ENCODE measurements at places on chromosomes 2 and 18. TPM values are rescaled to one million over a fixed set of nuclear protein-coding genes. Genes with fewer than 3 reads are reported as not detected.

- DNase-seq = no peak
These were observed 83.0 kb upstream of the HS6ST1 start for GRCh38 chr2:128401680-128402079.

- DNase-seq = no peak
These were observed 281.1 kb downstream of the ZNF516 start for GRCh38 chr18:76213991-76214390.

DNA sequence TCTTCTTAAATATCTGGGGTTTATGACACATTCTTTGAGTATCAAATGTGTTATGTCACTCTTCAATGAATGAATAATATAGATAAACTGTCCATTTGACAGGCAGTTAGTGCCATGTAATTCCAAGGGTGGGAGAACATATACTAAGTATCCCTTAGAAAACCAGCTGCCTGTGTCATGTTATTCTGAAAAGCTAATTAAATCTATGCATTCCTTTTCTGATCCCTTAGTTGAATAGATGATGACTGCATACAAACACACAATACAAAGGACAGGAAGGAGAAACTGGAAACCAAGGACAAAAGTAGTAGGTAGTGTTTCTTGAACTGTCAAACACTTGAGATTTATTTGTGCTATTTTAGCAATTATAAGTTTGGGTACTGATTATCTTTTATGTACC is 8.3 kb downstream of the ARHGAP28 start:
- no peak for DNase-seq

DNA sequence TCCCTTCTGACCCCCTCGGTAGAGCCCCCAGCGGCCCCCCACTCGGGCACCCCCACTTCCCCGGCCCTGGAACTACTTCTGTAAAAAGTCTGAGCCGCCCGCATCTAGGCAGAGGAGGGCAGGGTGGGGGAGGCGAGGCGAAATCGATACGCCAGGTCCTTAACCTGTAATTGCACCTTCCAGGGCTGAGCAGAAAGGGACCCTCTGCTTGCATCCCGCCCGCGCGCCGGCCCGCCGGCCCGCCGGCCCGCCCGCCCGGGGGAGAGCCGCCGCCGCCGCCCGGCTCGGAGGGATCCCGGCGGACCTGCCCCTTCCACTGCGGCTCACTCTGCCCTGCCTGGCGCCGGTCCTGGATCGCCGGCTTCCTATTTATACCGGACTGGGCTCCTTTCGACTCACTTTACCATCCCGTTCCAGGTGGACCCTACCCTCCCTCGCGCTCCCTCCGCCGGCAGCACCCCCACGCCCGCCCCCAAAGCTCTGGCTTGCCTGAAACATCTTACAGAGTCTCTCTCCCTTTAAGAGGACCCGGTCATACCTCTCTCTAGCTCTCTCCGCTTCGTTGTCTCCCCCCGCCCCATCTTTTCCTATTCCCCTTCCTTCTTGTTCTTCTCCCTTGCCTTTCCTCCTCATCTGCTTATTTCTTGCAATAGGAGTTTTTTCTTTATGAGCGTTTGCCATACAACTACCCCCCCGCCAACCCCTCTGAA is 797 bp downstream of the KLHL14 start:
- DNase-seq = no peak

GRCh38 chr2:85137156-85137555 is 4.0 kb downstream of the TCF7L1 start:
- DNase-seq = no peak

- no peak for DNase-seq
These were observed 172.0 kb upstream of the SIX3 start for GRCh38 chr2:44769349-44770011.

DNA sequence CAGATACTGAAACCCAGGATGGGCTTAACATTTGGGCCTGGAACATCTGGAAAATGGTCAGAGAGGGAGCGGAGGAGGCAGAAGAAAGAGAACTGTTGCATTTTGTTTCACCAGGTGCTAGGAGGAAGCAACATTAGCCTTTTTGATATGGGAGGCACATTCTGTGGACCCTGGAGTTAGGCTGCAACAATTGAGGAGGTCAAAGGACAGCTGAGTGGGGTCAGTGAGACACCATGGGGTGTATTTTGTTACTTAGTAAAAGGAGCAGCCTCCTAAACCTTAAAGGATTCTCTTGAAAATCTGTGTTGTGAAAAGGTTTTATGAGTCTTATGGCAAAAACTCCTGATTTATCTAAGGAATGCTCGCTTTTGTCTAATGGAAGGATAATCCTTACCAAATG is 124.9 kb downstream of the GREB1L start:
- no peak for DNase-seq

DNA sequence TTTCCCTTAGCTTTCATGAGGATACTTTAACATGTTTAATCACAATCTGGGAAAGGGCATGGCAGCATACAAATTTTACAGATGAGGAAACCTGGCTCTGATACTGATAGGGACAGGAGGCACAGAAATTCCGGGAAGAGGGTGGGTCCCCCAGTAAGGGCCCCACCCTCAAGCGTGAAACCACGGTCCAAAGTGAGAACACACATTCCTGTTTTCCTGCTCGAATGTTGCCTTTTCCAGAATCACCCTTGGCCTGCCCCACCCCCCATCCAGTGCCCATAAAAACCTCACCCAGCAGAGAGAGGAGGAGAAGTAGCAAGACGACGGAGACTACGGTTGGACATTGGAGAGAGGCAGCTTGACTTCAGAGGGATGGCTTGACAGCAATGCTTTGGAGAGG is 98.2 kb downstream of the HIBCH start:
- DNase-seq = no peak

- no peak for DNase-seq
These were observed 27.9 kb downstream of the TGFBRAP1 start for GRCh38 chr2:105301646-105302045.

GRCh38 chr18:21341141-21341540 is 99.1 kb downstream of the GREB1L start:
- DNase-seq = no peak

DNA sequence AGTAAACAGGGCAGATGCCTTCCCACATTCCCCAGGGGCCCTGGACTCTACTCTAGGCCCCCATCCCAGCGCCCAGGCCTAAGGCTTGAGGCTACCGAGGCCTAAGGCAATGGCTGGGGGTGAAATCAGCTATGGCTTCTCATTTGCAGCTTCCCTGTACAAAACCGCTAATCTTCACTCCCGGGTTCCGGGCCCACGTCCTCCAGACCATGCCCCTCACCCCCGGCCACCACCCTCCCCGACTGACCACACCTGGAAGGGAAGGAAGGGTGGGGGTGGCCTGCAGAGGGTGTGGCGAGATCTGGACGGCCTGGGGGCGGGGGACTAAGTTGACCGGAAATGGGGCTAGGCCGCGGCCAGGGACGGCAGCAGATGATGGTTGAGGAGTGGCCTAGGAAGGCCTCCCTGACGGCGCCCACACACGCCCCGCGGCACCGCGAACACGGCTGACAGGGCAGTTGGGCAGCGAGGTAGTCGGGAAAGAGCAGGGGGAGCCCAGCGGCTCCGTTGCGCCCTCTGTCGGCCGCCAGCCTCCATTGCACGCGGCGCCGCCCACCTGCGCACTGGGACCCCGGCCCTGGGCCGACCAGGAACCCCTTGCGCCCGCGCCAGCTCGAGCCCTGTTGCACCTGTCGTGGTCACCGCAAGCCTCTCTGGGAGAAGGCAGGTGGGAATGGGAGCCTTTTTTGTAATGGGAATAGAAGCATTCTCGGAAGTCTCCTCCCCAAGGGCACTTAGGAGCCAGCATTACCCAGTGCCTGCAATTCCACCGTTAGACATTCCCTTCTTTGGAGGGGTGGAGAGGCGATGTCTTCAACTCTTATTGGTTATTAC is 117.1 kb upstream of the STPG4 start:
- DNase-seq = no peak

DNA sequence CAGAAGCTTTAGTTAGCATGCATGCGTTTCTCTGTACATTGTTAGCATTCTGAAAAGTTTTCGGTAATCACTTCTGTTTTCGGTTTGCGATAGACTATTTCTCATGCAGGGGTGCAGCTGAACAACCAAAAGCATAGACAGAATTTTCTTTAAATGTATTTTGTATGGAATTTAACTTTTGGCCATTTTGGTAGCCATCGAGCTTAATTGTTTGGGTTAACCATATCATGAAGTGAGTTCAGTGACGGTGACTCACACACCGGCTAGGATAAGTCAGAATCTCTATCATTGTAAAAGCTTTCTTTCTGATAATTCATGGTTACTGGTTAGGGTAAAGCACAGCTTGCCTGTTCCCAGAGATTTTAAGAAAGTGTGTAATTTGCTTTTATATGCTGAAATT is 107.2 kb downstream of the CD226 start:
- no peak for DNase-seq

DNA sequence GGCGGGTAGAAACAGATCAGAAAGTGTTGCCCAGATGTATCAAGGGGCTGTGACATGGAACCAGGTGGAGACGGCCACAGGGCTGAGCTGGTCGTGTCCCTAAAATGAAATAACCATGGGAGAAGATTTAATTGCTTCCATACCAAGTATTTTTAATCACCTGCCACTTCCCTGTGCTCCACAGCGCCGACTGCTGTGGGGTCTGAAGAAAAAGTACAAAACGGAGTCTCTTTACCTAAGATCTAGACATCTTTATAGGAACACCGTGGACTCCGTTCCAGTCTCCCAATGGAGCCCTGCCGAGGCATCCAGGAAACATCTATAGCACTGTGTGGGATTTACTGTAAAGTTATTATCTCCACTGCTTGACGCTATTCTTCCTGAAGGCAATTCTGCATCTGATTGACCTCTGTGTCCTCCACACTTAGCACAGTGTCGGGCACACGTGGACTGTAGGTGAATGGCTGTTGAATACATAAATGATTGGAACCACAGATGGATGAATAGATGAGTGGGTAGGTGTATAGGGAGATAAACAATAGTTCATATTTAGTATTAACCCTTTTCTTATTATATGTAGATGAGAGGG is 21.6 kb upstream of the GYPC start:
- DNase-seq = no peak

The MC5R gene
- total RNA-seq = not detected

DNA sequence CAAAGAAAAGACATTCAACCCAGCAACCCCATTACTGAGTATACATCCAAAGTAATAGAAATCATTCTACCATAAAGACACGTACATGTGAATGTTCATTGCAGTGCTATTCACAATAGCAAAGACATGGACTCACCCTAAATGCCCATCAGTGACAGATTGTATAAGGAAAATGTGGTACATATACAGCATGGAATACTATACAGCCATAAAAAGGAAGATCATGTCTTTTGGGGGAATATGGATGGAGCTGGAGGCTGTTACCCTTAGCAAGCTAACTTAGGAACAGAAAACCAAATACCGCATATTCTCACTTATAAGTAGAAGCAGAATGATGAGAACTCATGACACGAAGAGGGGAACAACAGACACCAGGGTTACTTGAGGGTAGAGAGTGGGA is 145.9 kb downstream of the GULP1 start:
- no peak for DNase-seq

- peak; percentile 59 for DNase-seq
These were observed 580 bp upstream of the NDUFV2 start for GRCh38 chr18:9101730-9102507.

All from foreskin keratinocyte (primary cell).